Activated CD8-positive, alpha-beta memory T cell treated with anti-CD3 and anti-CD28 coated beads for 1 hour (primary cell): ENCODE measurements at places on chromosomes 7 and 10.
A peak's percentile ranks its signal among the peaks of the same experiment; 100 is the strongest.

DNA sequence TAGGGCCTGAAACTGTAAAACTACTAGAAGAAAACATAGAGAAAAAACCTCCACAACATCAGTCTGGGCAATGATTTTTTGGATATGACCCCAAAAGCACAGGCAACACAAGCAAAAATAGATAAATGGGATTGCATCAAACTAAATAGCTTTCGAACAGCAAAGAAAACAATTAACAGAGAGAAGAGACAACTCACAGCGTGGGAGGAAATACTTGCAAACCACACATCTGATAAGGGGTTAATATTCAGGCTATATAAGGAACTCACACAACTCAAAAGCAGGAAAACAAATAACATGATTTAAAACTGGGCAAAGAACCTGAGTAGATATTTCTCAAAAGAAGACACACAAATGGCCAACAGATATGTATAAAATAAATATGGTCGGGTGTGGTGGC lies 7.7 kb upstream of the GSTK1 start:
- DNase-seq, result no peak

- DNase-seq, result no peak
Measured at GRCh38 chr7:149218469-149219420, 20.7 kb upstream of the ZNF212 start.

DNA sequence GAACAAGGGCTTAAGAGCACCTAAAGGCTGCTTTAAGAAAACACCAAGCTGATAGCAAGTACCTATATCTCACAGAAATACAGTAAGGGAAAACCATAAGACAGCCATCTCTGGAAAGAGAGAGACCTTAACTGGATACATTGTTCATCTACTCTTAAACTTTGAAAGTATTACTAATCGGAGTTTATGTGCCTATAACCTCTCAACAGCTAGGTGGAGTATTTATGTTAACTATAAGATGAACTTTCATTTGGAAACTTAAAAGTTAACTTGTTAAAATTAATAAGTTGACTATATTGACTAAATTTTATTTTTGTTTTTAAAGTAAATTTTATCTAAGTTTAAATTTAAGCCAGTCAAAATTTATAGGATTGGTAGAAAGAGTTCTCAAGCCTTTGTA lies 90.6 kb downstream of the USP6NL start:
- no peak for DNase-seq

- no peak for DNase-seq
Measured at GRCh38 chr10:102452672-102453340, 1.5 kb upstream of the C10orf95 start.

DNA sequence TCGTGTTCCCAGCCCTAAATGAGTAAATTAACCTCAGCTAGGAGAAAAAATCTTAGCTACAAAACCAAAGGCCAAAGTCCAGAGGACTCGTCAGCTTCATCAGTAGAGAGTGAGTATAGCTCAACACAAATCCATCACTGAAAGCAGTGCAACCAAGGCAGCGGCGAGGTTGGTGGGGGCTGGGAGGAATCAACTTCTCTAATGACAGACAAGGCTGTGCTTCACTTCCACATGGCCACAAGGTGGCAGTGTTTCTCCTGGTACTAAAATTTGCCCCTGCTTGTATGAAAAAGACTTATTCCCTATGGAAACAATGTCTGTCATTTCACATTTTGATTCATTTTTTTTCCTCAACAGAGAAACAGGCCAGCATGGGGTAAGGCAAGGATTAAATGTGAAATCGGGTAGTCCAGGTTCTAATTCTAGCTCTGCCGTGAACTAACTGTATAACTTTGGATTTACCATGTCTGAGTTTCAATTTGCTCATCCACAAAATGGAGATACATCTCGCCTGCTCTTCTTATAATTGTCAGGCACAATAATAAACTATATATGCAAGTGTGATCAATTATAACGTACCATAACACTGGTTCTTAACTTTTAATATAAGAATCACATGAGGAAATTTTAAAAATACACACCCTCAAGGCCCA lies 39.3 kb downstream of the FAS start:
- peak; percentile 28 for DNase-seq

GRCh38 chr10:98795467-98795866 lies 348.7 kb upstream of the HPS1 start:
- no peak for DNase-seq

- DNase-seq, result no peak
Measured at GRCh38 chr10:106708506-106708905, 456.0 kb downstream of the SORCS1 start.

DNA sequence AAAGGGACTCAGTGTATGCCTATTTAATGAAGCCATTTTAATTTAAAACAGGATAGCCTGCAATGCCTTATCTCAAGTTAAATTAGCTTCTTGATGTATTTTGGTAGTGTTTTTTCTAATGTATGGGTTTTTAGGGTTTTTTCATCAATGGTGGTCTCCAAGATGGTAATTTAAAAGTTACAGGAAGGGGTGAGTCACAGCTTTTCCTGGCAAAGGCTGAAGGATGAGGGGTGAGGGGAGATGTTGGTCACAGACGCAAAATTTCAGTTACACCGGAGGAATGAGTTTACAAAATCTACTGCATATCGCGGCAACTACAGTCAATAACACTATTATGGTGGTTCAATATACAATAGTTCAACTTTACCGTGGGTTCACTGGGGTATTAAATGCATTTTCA lies 31.6 kb downstream of the CCDC3 start:
- DNase-seq, result no peak

DNA sequence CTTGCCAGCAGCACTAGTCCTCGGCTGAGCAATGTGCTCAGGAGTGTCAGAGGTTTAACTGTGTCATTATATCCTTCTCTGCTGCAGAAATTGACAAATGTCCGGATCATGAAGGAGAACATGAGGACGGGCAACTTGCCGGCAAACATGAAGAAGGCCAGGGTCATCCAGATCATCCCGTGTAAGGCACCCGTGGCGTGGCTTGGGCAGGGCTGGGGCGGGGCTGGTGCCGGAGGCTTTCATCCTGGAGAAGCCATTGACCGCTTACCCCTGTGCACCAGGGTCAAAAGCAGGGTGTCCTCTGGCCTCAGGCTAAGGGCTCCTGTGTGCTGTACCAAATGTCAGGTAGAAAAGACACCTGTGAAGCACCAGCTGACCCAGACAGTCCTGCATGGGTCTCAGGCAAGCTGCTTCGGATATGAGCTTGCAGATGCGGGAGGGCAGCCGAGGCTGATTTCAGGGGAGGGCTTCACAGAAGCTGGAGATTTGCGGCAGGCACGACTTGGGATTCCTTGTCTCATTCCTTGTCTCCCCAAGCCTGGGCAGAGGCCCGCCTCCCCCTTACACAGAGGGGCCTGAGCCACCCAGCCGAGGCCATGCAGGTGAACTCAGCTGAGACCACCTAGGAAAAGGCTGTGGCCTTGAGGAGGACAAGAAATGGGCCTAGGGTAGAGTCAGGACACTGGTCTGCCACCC lies 55.4 kb downstream of the MKI67 start:
- no peak for DNase-seq

GRCh38 chr7:116583653-116584052 lies 58.8 kb downstream of the CAV1 start:
- no peak for DNase-seq

- DNase-seq, result no peak
Measured at GRCh38 chr7:134692344-134692705, 45.7 kb downstream of the BPGM start.

GRCh38 chr7:193481-194251 lies 1.3 kb downstream of the FAM20C start:
- DNase-seq, result no peak

- DNase-seq, result no peak
Measured at GRCh38 chr10:71525721-71526120, 129.0 kb downstream of the CDH23 start.

- no peak for DNase-seq
Measured at GRCh38 chr7:32163141-32163806, 93.1 kb upstream of the PDE1C start.

DNA sequence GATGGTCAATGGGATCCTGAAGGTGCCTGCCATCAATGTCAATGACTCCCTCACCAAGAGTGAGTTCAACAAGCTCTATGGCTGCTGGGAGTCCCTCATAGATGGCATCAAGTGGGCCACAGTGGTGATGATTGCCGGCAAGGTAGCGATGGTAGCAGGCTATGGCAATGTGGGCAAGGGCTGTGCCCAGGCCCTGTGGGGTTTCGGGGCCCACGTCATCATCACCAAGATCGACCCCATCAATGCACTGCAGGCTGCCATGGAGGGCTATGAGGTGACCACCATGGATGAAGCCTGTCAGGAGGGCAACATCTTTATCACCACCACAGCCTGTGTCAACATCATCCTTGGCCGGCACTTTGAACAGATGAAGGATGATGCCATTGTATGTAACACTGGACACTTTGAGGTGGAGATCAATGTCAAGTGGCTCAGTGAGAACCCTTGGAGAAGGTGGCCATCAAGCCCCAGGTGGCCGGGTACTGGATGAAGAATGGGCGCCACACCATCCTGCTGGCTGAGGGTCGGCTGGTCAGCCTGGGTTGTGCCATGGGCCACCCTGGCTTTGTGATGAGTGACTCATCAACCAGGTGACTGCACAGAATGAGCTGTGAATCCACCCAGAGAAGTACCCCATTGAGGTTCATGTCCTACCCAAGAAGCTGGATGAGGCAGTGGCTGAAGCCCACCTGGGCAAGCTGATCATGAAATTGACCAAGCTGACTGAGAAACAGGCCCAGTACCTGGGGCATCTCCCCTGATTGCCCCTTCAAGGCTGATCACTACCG lies 63.0 kb upstream of the ANTXRL start:
- DNase-seq, result no peak

GRCh38 chr10:92572362-92573090 lies 1.4 kb downstream of the IDE start:
- no peak for DNase-seq

- no peak for DNase-seq
Measured at GRCh38 chr7:111763221-111763801, 201.0 kb upstream of the IMMP2L start.

GRCh38 chr7:98509836-98510235 lies 107.2 kb upstream of the NPTX2 start:
- DNase-seq, result no peak

- DNase-seq, result no peak
Measured at GRCh38 chr7:47455872-47456185, 126.1 kb downstream of the TNS3 start.

- DNase-seq, result no peak
Measured at GRCh38 chr10:59991661-59992060, 85.3 kb upstream of the CCDC6 start.

DNA sequence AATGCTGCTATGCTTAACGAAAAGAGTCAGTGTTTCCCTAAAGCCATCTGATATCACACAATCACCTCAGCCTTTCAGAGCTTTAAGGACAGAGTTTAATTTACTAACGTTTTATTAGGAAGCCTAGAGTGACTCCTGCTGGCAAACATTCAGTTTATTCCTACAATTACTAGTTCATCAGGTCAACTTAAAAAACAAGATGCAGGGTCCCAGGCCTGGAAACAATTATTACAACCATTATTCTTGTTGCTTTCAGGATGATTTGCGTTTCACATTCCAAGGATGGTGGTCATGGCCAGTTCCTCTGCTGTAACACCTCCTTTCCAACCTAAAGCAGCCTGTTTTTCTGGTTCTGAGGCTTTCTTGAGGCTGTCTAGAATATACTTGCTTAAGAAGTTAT lies 1.5 kb upstream of the FAM53B start:
- no peak for DNase-seq

GRCh38 chr7:22291977-22292376 lies 65.0 kb downstream of the RAPGEF5 start:
- no peak for DNase-seq

DNA sequence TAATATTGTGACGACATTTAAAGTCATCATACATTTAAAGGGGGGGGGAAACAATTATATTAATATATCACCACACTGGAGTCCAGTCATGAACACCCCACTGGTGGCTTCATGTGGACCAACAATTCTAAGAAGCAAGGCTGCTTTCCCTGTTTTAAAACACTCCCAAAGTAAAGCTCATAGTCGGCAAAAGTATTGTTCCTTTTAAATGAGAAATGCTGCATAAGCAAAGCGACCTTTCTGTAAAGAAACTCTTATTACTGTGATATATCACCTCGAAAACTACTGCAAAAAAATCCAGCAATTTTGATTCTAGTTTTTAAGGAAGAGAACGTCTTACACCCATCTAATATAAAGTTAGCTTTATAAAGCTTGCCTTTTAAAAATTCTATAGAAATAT lies 112.8 kb downstream of the DOCK4 start:
- no peak for DNase-seq
